HCT116 (cell line): ENCODE measurements at places on chromosomes 16 and 17. TPM values are rescaled to one million over a fixed set of nuclear protein-coding genes. Genes with fewer than 3 reads are reported as not detected.

The GRIN2A gene
- total RNA-seq: 0.02 TPM

The TMC7 gene
- total RNA-seq: 5.2 TPM

The C1QL1 gene
- 3.5 TPM for total RNA-seq

The DNAH17 gene
- 0.69 TPM for total RNA-seq

The TP53TG3 gene
- total RNA-seq: not detected

The DUXB gene
- total RNA-seq: not detected

The C1QTNF1 gene
- 4.0 TPM for total RNA-seq

The TNFSF12 gene
- 12.3 TPM for total RNA-seq

The PRR35 gene
- not detected for total RNA-seq

The NOL3 gene
- total RNA-seq: 54.0 TPM

DNA sequence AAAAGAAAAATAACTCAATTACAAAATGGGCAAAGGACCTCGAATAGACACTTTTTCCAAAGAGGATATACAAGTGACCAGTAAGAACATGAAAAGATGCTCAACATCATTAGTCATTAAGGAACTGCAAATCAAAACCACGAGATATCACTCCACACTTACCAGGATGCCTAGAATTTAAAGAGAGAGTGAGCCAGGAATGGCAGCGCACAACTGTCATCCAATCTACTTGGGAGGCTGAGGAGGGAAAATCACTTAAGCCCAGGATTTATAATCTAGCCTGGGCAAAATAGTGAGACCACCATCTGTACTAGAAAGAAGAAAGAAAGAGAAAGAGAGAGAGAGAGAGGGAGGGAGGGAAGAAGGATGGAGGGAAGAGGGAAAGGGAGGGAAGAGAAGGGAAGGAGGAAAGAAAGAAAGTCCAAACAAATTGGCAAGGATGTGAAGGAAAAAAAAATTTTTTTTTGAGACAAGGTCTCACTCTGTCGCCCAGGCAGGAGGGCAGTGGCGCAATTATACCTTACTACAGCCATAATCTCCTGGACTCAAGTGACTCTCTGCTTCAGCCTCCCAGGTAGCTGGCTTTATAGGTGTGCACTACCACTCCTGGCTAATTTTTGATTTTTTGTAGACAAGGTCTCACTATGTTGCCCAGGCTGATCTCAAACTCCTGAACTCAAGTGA is 22.6 kb downstream of the TBX2 start:
- no peak for DNase-seq

DNA sequence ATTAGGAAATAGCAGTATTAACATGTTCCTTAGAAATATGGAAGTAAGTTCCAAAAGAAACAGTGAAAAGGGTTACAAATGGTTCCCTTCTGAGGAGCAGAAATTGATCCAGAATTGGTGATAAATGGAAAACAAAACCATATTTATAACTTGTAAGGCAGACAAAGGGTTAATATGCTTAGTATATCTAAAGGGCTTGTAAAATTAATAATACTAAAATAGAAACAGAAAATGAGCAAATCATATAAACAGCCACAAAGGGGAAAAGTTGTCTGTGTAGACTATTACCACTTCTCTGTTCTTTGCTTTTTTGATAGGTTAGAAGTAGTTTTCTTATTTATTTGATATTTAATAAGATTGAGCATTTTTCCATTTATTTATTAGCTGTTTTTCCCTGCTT is 64.4 kb downstream of the NFATC3 start:
- no peak for DNase-seq

DNA sequence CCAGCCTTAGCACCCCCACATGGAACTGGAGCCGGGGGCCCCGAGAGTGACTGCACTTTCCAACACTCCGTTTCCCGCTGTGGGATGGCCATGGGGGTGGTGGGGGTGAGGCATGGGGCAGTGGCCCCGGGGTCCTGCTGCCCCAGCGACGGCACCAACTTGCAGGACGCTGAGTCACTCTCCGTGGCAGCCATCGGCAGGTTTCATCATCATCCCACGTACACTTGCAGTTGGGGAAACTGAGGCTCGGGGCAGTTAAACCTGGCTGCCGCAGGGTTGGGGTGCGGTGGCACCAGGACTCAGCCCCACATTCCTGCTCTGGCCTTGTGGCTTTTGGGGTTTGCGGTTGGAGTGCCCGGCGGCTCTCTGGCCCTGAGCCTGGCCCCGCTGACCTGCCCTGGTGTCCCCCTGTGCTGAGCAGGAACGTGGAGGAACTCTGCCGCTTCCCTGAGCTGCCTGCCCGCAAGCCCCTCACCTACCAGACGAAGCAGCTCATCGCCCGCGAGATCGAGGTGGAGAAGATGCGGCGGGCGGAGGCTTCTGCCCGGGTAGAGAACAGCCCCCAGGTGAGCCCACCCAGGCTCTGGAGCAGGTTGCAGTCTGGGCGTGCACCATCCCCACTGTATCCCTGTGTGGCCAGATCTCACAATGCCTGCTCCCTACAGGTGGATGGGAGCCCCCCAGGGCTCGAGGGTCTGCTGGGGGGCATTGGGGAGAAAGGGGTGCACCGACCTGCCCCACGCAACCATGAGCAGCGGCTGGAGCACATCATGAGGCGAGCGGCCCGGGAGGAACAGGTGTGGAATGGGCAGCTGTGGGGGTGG is 4.0 kb downstream of the GNG13 start:
- no peak for DNase-seq

DNA sequence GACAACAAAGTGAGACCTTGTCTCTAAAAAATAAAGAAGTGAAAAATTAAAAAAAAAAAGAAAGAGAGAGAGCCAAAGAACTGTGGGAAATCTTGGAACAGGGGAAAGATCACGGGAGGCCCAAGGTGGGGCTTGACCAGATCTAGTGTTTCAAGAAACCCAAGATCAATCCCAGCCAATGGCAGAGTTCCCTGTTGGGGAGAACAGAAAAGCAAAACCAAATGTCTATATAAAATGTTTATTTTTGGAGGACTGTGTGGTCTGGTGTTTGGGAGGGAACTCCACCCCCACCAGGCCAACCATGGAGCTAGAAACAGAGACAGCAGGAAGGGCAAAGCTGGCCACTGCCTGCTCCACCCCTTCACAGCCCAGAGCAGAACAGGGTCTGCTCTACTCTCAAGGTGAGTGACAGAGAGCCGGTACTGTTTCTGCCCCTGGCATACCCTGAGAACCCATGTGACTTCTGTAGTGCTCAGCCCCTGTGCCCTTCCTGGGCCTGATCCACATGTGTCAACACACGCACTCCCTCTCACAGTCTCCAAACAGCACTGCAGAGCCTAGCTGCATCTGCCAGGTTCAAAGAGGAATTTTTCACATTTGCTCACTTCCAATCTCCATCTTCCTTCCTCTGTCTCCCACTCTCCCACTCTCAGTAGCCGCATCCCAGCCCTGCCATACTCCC is 3.7 kb downstream of the TMEM101 start:
- no peak for DNase-seq

- no peak for DNase-seq
Observed at GRCh38 chr17:17849845-17850373, 13.1 kb upstream of the SREBF1 start.

GRCh38 chr17:78933025-78933958 is 8.1 kb upstream of the TIMP2 start:
- DNase-seq: peak; percentile 80

GRCh38 chr17:63823659-63824331 is 3.4 kb upstream of the PSMC5 start:
- DNase-seq: no peak

DNA sequence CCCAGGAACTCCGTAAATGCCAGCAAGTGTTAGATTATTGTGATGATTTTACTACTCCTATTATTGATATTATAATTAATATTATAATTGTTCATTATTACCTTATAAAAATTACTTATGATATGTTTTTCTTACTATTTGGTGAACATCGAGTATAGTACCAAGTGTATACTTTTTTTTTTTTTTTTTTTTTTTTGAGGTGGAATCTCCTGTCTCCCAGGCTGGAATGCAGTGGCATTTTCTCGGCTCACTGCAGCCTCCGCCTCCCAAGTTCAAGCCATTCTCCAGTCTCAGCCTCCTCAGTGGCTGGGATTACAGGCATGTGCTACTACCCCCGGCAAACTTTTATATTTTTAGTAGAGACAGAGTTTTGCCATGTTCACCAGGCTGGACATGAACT is 347.0 kb downstream of the WWOX start:
- no peak for DNase-seq

DNA sequence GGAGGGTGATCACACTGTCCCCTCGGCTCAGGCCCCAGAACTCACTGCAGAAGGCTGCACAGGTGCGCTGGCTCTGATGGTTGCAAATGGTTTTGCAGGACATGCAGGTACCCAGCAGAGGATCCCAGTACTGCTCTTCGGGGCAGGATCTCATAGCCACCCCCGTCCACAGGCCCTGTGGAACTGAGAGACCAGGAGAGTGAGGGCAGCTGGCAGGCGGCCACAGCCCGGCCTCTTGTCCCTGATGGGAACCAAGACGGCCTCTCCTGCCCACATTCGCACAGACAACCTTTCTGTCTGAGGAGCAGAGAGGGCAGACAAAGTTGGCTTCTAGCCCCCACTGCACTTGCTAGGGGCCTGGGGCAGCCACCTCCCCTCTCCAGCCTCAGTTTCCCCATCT is 19.5 kb downstream of the TNFRSF13B start:
- DNase-seq: no peak

- no peak for DNase-seq
Observed at GRCh38 chr16:4257646-4258556, 14.9 kb downstream of the TFAP4 start.

DNA sequence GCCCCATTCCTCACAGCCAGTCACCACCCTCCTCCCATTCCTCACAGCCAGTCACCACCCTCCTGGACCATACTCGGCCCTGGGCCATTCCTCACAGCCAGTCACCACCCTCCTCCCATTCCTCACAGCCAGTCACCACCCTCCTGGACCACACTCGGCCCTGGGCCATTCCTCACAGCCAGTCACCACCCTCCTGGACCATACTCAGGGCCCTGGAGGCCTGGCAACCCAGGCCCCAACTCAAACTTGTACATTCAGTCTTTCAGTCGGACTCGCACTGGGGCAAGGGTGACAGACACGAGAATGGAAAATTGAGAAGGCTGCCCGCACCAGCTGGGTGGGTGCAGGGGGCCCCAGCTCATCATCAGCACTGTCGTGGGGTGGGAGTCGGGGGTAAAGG is 30.4 kb upstream of the FOXK2 start:
- no peak for DNase-seq

GRCh38 chr16:57815987-57816745 is 13.9 kb upstream of the KIFC3 start:
- DNase-seq: peak; percentile 73

- no peak for DNase-seq
Observed at GRCh38 chr17:75691801-75692626, 24.9 kb downstream of the SAP30BP start.

DNA sequence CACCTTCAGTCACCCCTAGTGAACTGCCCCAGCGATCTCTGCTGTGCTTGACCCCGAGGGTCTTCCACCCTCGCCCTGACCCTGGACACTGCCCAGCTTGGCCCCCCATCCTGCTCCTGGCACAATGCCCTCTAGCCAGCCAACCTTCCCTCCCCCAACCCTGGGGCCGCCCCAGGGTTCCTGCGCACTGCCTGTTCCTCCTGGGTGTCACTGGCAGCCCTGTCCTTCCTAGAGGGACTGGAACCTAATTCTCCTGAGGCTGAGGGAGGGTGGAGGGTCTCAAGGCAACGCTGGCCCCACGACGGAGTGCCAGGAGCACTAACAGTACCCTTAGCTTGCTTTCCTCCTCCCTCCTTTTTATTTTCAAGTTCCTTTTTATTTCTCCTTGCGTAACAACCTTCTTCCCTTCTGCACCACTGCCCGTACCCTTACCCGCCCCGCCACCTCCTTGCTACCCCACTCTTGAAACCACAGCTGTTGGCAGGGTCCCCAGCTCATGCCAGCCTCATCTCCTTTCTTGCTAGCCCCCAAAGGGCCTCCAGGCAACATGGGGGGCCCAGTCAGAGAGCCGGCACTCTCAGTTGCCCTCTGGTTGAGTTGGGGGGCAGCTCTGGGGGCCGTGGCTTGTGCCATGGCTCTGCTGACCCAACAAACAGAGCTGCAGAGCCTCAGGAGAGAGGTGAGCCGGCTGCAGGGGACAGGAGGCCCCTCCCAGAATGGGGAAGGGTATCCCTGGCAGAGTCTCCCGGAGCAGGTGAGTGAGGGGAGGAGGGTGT is at the start of gene TNFSF13:
Gene TNFSF13 (plus strand): TSS at position 207 of the 776 bp plus-strand sequence. CDS start 290 bp downstream, at position 497.
- DNase-seq: no peak

DNA sequence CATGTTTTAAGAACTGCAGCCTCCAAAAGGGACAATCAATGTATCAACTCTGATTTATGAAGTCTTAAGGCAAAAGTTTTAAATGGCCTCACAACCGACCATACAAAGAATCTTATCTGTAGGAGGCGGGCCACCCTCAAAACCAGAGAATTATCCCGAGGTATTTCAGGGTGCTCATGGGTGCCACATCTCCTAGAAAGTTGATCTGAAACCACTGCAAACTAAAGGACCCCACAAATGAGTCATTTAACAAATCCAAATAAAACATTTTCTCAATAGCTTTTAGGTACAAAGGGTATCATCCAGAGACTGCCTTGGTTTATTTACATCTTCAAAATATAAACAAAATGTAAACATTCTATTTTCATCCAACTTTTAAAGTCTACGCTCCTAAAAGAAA is 6.8 kb downstream of the ERN1 start:
- no peak for DNase-seq

GRCh38 chr17:61487161-61487988 is 35.2 kb downstream of the TBX4 start:
- no peak for DNase-seq

- no peak for DNase-seq
Observed at GRCh38 chr17:21251337-21252010, 1.7 kb downstream of the NATD1 start.

DNA sequence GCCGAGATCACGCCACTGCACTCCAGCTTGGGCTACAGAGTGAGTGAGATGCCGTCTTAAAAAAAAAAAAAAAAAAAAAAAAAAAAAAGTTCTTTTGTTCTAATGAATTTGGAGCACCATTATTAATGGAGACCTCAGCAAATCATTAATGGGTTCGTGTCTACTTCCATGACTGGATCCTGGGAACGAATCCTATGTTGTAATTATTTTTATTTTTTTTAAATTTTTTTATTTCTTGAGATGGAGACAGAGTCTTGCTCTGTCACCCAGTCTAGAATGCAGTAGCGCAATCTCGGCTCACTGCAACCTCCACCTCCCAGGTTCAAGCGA is 30.7 kb downstream of the SPOP start:
- DNase-seq: no peak

DNA sequence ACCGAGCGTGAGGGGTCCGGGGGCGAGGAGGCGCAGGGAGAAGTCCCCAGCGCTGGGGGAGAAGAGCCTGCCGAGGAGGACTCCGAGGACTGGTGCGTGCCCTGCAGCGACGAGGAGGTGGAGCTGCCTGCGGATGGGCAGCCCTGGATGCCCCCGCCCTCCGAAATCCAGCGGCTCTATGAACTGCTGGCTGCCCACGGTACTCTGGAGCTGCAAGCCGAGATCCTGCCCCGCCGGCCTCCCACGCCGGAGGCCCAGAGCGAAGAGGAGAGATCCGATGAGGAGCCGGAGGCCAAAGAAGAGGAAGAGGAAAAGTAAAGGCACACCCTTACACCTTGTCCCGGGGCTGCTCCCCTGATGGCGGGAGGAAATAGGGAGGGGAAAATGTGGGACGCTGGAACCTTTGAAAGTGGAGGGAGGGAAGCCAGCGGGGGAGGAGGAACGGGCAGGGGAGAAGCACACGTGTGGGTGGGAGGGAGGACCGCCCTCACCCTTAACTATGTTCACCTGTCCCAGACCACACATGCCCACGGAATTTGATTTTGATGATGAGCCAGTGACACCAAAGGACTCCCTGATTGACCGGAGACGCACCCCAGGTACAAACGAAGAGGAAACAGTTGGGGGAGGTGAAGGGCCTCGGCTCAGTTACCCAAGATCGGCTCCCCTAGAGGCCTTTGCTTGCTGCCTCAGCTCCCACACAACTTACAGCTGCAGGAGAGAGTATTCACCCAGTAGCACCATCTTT is 916 bp downstream of the PAGR1 start:
- DNase-seq: no peak
